Right renal pelvis (tissue), 4 donors: ENCODE measurements at places on chromosomes 4 and X. TPM values are rescaled to one million over a fixed set of nuclear protein-coding genes. Genes with fewer than 3 reads are reported as not detected.

DNA sequence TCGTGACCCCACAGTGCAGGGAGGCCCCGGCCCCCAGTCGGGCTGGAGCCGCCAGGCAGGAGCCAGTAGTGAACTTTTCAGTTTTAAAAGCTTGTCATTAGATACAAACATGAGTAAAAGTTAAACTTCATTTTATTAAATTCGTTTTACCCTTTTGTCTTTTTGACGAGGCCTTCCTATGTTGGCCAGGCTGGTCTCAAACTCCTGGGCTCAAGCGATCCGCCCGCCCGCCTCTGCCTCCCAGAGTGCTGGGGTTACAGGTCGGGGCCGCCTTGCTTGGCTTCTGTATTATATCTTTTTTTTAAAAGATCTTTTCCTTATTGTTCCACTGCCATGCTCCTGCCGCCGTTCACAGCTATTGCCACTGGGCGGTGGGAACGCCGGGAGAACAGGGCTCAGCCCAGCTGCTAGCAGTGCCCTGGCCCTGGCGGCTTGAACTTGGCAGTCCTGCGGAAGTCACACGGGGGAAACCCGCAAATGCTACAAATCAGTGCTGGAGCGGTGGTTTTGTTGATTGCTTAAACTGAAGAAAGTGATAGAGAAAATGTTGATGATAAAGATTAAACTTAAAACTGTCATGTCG, 968 bp upstream of the NELFA start:
- no peak for DNase-seq

- no peak for DNase-seq
Observed at GRCh38 chr4:123304151-123304964, 92.2 kb upstream of the SPRY1 start.

- no peak for DNase-seq
Observed at GRCh38 chr4:175419236-175419718, 392.8 kb downstream of the GPM6A start.

DNA sequence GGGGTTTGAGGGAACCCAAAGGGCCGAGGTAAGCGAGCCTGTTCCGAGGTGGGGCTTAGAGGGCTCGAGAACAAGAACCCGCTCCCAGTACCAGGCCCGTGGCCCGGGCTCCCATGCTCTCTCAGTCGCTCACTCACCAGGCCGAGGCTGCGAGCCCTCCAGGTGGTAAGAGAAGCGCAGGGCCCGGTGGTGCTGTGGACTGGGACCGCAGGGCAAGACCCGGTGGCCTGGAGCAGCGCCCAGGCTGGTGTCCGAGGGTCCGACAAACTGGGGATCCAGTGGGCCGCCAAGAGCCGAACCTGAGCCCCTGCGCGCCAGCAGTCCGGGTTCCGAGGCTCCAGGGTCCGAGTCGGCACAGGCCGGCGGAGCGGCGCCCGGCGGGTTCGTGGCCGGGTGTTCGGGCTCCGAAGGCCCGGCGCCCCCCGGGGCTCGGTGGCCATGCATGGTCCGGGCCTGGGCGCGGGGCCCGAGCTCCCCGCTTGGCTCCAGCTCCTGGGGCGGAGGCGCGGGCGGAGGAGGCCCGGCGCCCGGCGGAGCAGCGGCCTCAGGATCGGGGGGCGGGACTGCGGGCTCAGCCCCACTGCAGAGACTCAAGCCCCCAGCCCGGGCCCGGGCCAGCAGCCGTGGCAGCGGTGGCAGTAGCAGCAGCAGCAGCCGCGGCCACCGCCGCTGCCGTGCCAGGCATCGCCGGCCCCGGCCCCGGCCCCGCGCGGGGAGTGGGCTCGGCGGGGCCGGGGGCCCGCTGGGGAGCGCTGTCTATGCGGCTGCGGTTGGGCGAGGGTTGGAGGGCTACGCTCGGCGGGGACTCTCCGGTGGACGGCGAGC, 833 bp downstream of the FGD1 start:
- DNase-seq = no peak

RTL9 gene
- polyA plus RNA-seq = 0.21 TPM

RASSF6 gene
- 6.7 TPM for polyA plus RNA-seq

CT45A3 gene
- polyA plus RNA-seq = not detected

PNMA6F gene
- 0.22 TPM for polyA plus RNA-seq

DNA sequence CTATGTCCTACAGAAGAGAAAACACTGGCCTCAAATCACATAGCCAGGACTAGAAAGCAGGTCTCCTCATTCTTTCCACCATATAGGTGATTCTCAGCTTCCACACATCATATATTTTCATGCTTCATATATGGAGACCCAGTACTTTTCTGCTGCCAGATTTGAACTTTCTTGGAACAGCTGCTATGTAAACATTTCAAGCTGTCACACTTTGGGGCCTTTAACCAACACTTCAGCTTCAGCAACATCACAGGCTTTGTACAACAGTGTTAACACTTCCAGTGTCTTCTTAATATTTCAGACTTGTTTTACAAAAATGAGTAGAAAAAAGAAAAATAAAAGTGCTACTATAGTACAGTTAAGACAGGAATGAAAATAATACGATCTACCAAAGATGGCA, 12.6 kb downstream of the SH3RF1 start:
- DNase-seq = no peak

- no peak for DNase-seq
Observed at GRCh38 chrX:21946925-21947641, 6.6 kb downstream of the SMS start.

GRCh38 chr4:5260121-5260520, 208.8 kb downstream of the STK32B start:
- no peak for DNase-seq

- no peak for DNase-seq
Observed at GRCh38 chrX:135095715-135096114, 24.6 kb downstream of the ETDB start.

DNA sequence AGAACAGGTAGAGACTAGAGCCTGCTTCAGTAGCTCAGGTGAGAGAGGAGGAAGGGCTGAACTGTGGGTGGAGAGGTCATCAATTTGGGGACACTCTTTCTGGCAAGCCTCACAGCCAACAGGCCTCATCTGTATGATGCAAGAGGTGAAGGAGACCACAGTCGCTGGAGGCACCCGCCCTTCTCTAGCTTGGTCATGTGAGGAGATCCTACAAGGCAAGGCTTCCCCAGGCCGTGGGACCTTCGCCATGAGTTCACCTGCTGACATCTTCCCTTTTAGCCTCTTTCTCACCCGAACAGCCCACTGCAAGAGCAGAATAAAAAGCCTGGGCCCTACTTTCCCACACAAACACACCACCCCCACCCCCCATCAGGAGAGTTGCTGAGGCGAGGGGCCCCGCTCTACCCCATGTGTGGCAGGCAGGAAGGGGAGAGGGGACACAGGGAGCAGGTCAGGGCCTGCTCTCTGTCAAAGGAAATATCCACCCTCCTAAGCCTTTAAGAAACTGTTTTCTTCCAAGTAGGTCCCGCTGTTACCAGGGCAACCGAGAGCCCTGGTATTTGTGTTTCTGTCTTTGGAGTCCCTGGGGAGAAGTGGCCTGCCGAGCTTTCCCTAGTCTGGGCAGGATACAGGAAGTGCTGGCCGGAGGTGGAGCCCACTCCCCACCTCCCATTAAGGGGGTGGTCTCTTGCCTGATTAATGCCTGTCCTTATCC, 8.1 kb downstream of the RTL5 start:
- no peak for DNase-seq

GRCh38 chr4:6813725-6814124, 31.2 kb downstream of the KIAA0232 start:
- DNase-seq = no peak

BEX3 gene
- polyA plus RNA-seq = 588 TPM

DNA sequence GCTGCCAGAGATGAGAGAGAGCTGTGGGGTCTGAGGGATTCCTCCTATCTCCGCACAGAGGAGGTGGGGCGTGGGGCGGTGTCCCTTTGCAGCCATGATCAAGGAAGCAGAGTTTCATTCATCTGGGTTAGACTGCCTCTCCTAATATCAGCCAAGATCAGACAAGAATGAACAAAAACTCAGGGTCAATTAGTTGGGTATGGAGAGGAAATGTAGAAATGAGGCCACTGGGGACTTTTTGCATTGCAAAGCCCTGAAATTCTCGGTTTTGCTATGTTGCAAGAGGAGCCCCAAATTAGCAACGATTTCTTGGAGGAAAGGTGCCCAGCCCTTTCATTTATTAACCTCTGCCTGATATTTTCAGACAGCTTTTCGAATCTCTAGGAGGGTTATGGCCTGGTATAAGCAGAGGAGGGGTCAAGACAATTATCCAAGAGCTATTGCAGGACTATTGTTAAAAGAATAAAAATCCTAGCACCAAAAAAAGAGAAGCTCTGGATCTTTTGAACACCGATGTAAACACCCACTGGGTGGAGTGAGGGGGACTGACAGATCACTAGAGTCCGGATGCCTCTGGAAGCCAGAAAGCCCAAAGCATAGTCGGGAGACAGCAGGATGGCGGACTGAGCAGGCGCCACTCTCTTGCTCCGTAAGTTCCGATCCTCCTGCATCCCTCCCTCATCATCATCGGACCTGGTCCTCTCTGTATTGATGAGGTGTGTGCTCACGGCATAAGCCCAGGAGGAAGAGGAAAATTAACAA, 34.4 kb upstream of the ACSL1 start:
- DNase-seq = no peak

SLC49A3 gene
- polyA plus RNA-seq = 3.5 TPM

GRCh38 chrX:20352504-20352903, 85.8 kb upstream of the RPS6KA3 start:
- no peak for DNase-seq

HUWE1 gene
- polyA plus RNA-seq = 122 TPM

- no peak for DNase-seq
Observed at GRCh38 chr4:85701861-85702321, 226.9 kb downstream of the ARHGAP24 start.

SLC6A8 gene
- 52.1 TPM for polyA plus RNA-seq

DNA sequence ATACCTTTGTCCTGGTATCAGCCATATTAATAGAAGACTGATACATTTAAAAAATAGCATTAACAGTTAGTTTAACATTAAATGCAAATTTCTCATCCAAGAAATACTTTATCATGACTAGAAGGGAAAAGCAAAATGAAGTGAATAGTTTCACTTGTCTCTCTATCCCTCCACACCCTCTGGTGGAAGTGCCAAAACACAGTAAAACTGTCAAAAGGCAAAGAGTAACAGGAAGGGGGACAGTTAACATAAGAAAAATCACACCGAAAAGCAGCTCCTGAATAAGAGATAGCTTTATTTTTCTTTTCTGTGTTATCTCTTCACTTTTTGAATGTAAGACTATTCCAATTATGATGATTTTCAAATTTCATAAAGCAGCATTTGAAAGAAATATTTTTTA, 187.2 kb downstream of the FBXW7 start:
- no peak for DNase-seq

MCF2 gene
- 1.1 TPM for polyA plus RNA-seq

- DNase-seq = no peak
Observed at GRCh38 chrX:35809781-35810180, 11.6 kb downstream of the MAGEB16 start.
